ENCODE measurements at places on chromosomes 4 and X.

DNA sequence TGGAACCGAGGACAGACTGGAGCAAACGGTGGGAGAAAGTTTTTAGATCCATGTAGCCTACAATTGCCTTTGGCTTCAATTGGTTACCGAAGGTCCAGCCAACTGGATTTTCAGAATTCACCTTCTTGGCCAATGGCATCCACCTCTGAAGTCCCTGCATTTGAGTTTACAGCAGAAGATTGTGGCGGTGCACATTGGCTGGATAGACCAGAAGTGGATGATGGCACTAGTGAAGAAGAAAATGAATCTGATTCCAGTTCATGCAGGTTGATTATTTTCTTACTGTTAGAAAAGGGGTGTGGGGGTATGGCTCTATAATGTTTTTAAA is 702 bp downstream of the KLHL5 start:
- DNase-seq = no peak

DNA sequence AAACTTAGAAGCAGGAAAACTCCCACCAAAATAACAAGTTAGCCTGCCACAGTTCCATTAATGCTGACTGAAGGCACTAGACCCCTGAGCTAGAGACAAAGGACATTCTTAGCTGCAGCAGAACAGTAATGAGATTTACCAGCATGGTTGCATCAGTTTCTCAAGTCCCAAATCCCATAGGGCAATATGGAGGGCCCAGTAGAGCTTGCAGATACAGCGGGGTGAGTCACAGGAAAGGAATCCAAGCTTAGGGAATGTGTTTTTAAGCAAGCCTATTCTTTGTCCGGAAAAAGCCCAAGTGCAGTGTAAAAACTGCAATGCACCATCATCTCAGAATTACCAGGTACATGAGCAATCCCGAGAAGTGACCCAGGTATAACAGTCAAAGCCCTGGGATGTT is 51.3 kb upstream of the EXOC1L start:
- no peak for DNase-seq

DNA sequence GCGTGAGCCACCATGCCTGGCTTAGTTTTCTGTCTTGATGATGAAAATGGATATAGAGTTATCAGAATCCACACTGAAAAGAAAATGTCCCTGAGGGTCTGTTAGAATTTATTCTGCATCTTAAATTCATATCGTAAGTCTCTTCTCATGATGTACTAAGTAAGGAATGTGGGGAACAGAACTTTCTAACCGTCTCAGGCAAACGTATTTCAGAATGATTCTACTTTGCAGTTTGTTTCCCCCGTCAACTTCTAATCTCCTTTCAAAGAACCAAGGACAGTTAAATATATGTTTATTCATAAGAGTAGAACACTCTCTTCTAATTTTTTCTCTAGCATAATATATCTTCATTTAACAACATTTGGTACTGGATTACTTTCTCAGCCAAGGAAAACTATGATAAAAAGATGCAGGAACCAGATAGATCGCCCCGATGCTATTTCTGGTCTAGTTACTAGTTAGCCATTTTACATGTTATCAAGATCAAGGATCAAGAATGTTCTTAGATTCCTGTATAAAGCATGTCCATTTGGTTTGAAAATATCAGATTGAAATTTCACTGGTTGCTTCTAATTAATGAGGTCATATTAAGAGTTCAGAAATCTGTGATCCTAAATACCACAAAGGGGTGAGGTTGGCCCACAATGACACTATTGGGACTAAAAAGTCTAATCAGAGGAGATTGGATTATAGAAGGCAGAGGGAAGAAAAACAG is 49.5 kb downstream of the METTL14 start:
- no peak for DNase-seq

- DNase-seq = no peak
These were observed 90.8 kb upstream of the SHISA3 start for GRCh38 chr4:42306221-42307109.

DNA sequence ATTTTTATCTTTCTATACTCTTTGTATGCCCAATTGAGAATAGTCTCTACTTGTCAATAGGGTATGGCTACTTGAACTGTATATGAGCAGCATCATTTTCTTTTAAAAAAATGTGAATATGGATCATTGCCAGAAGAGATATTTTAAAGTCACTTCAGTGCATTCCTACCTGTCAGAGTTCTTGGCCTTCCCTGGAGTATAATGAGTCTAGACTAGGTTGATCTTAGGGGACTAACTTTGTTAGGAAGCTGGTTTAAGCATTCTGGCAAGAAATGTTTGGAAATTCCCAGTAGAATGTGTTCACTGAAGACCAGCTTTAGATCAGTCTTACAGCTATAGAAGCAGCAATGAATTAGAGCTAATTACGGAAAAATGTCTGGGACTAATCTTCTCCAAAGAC is 178.2 kb downstream of the FAT4 start:
- no peak for DNase-seq

DNA sequence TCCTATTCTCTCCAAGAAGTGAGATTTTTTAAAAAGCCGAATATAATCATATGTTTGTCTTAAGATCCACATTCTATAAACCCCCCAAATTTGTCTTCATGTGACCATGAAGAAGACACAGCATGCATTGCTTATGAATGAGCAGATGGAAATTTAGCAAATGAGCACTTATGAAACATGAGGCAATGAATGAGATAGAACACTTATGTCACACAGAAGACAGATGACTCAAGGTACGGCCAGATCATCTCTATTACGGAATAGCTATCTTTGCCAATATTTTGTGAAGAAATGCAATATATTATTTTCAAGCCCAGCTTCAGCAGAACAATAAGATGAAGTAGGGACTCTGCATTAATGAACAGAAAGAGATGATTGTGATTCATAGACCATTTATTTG is 21.4 kb downstream of the PHEX start:
- no peak for DNase-seq

DNA sequence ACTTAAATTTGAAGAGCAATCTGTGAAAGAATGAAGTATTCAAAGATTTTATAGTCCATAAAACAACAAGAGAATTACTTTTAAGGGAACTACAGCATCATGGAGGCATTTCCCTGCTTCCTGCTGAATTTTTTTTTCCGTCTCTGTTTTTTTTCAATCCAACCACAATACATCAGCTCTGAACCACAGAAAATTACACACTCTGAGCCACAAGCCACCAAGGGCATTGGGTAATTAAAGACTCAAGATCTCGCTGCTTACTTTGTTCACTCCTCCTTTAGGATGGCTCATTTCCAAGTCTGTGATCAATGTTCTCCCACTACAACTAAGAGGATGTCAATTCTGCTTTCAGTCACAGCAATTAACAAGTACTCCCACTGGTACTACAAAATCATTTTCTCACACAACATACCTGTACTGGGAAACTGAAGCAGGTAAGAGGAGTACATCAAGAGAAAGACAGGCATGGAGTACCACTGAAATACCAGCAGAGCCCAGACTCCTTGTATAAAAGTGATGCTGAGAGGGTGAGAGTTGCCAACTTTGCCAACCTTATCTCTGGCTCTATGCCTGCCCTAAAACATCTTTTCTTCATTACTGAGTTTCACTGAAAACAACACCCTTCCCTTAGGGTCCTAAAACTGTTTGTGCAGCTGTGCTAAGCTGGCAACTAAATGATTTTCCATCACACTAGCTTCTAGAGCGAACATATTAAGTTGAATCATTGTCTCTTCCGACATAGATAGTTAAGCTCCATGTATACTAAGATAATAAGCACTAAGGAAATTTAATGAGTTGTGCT is 105.8 kb upstream of the MAGEB18 start:
- no peak for DNase-seq

DNA sequence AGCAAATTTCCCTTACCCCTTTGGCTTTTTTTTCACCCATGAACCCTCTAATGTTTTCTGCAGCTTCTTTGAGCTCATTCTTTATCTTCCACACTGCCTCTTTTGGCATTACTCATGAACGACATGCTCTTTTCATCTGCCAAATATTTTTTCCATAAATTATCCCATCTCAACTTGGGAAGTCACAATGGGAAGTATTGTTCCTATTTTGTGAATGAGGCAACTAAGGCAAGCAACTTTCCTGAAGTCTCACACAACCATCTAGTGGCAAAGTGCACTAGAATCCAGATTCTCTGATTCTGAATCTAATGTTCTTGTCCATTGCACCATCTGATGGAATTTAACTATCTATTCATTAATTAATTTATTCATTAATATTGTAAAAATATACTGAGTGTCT is 625 bp downstream of the RTL9 start:
- no peak for DNase-seq

DNA sequence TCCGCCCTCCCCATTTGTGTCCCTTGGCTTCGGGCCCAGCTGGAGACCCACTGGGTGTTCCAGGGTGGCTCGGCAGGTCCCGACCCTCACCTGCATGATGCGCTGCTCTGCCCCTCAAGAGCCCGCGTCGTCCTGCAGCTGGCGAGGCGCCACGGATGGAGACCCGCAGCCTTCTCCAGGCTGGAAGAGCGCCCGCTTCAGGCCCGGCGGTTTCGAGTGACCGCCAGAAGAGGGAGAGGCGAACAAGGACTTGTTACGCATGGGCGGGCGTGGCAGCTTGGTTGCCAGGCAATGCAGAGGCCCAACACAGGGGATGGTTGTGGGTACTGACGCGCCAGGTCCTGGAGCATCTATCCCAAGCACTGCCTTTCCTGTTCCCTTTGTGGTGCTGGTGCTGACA is at the start of gene PDCL2:
Gene PDCL2, minus strand, starts transcription at position 232 of the 400 bp plus-strand sequence. Its CDS starts 136 bp downstream, at position 96.
- no peak for DNase-seq

DNA sequence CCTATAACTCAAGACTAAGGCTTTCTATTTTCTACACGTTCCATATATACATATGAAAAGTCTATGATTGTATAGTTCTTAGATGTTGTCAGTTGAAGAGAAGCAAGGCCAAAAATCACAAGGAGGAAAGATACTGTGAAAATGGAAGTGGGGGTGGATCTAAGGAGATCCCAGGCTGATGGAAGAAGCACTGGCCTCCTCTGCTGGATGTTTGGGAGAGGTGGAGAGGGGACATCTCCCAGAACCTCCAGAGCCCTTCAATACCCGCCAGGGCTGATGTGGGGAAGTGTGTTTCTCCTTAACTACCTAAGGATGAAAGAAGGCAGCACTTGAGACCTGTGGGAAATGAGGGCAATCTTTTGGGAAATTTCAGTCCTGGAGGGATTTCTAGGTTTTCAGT is 67.4 kb downstream of the RASGEF1B start:
- no peak for DNase-seq

- DNase-seq = no peak
These were observed 4.7 kb downstream of the THAP9 start for GRCh38 chr4:82905205-82905604.

- DNase-seq = no peak
These were observed 59.7 kb upstream of the IL15 start for GRCh38 chr4:141576585-141577110.

- no peak for DNase-seq
These were observed 92.2 kb downstream of the HUWE1 start for GRCh38 chrX:53594354-53594753.

DNA sequence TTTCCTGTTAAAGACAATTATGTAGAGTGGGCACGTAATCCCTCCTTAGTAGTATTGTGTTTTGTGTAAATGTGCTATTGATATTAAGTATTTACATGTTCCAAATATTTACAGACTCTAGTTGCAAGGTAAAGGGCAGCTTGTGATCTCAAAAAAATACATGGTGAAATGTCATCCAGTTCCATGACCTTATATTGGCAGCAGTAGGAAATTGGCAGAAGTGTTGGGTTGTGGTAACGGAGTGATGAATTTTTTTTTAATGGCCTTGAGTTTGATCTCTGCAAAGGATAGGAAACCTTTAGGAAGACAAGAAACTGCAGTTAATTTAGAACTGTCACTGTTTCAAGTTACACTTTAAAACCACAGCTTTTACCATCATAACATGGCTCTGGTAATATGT is 74.3 kb downstream of the NPNT start:
- DNase-seq = no peak

DNA sequence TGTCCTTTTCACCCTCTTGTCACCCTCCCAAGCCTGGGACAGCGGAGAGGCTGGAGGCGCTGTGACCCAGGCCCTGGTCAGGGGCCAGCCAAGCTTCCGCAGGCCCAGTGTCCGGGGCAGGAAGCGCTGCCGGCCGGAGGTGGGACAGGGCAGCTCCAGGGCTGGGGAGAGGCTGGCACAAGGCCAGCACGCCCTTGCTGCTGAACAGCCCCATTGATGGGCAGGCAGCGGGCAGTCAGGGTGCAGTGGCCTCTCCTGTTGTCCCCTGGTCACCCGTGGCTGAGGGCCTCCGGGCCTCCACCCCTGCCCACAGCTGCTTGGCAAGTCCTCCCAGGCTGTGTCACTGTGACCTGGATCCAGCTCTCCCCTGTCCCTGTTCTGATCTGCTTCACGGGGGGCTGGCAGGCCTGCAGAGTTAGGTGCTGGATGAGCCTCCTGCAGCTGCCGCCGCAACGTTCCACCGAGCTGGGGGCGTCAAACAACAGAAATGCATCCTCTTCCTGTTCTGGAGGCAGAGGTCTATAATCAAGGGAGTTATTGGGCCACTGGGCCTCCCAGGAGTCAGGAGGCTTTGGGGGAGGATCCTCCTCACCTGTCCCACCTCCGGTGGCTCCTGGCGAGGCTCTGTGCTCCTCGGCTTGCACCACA is 107.9 kb downstream of the PSAPL1 start:
- no peak for DNase-seq

- DNase-seq = no peak
These were observed 6.8 kb downstream of the PLXNA3 start for GRCh38 chrX:154464806-154465365.

GRCh38 chr4:47031011-47031678 is at the start of gene GABRB1:
Gene GABRB1, plus strand, starts transcription at chr4:47031567.
- DNase-seq = no peak

- no peak for DNase-seq
These were observed 13.7 kb upstream of the ZBTB33 start for GRCh38 chrX:120236687-120237479.

DNA sequence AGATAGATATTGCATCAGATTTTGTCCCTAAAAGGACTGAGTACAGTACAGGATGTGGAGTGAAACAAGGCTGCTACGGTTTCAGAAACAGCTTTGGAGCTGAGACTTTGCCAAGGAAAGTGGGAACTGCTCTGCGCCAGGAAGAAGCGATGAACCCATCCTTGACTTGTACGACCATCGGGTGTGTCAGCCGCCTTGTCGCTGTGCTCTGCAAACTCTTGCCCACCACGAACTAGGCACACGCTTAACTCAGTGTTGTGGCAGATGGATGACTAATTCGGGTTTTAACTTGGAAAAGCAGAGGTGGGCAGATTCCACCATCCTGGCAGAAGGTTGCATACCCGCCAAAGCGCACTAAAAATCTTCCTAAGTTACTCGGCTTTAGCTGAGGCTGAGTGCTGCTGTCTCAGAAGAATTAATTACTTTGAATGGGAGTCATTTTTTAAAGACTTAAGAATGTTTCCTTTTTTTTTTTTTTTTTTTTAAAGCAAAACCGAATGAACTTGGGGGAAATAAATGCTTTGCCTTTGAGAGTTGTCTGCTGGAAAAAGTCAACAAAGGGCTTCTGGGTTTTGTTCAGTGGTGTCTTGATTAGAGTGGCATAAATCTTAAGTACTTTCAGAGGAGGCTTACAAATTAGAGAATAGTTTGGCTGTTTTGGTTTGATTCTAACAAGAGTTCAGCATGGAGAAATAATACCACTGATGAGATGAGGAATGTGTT is 69.5 kb downstream of the SHROOM2 start:
- no peak for DNase-seq

Data from activated T-helper 1 cell treated with anti-CD3 and anti-CD28 coated beads, Interleukin-2, amount 50 U/mL, for 16 hours (primary cell).